ENCODE measurements at places on chromosomes 4 and X.

DNA sequence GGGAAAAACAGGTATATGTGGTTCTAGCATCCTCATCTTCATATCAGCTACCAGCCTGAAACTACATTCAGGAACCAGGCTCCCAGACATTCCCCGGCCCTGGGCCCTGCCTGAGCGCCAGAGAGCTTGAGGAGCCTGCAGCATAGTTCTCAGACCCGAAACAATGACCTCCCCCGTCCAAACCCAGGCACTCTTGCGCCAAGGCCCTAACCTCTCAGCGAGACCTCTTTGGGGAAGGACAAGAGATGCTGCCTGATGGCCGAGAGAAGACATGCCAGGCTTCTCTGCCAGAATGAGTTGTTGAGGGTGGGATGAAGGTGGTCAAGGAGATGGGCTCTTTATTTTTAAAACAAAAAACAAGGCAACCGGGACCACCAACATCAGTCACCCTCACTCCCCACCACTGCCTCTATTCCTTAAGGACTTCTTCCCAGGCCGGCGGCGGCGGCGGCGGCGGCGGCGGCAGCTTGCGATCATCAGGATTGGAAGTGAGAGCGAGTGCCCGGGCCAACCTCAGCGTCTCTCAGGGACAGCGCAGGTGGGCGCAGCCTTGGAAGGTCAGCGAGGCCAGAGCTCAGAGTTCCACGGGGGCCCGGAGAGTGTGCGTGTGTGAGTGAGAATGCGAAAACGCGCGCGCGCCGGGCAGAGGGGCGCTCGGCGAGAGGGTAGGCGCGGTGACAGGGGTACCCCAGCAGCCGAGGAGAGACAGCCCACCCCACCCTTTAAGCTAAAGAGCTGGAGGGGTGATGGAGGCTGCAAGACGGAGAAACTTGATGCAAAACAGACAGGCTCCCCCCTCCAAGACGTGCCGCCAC is 601 bp downstream of the INPP4B start:
- no peak for DNase-seq

DNA sequence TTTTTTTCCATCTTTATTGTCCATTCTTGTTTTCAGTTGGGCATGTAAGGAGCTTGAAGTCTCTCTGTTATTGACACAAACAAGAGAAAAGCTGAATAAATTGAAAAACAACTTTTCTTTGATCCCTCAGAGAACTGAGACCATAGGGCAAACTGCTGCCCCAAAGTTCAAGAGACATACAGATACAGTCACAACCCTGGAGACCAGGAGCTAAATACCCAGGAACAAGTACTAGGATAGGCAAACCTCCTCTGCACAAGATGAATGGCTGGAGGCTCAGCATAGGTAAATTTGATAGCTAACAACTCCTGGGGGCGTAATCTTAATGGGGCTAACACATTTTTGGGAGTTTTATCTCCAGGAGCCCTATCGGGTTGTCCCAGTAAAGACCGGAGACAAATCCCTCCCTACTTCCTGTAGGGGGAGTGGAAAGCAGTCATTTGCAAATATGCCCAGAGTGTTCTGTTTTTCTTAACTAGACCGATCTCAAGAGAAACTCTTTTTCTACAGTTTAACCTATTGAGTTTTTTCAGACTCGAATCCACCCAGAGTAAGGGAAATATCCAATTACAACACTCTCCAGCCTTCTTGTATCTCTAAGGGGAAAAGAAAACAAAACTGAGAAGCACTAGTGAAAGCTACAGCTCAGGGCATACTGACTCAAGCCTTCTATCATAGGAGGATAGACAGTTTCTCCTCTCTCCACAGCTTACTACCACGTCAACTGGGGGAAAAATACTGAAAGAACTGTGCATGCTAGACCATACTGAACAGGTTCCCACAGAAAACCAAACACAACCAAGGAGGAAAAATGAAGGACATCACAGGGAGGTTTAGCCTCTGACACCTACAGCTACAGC is 23.1 kb downstream of the MAGEA8 start:
- no peak for DNase-seq

DNA sequence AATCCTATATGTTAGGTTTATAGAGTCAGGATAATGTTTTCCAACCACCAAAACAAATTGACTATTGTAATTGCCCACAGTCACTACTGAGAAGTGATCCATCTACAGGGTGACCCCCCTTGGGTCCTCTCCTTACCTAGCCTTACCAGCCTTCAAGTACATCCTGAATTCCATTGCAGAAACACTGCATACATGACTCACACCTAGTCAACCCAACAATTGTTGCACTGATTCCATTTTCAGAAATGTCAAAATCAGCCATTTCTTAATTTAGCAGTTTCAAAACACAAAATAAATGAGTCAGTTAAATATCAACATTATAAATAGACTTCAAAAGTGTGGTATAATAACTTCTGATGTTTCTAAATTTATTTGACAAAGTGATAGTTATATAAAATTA is 106.3 kb upstream of the TNIP3 start:
- DNase-seq: no peak

- DNase-seq: no peak
These were observed 30.9 kb upstream of the ADH1C start for GRCh38 chr4:99383399-99383798.

DNA sequence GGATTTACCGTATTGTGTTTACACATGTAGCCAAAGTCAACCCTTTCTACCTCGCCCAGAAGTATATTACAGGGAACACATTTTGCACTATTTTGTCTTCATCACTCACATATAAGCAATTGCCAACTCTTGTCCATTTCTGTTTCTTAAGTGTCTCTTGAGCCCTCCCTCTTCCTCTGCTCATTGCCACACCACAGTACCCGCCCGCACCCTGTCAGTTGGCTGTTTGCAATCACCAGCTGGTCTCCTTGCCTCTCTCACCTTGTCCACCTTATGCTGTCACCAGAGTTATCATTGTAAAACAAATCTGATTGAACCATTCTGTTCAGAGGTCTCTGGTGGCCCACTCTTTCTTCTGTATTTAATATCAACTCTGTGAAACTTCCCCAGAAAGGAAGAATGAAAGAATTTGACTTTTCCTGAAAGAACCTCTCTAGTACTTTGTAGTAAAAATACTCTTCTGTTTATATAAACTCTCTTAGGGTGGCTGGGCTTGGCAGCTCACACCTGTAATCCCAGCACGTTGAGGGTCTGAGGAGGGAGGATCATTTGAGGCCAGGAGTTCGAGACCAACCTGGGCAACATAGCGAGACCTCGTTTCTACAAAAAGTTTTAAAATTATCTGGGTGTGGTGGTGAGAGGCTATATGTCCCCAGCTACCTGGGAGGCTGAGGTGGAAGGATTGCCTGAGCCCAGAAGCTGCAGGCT is 50.2 kb downstream of the ING2 start:
- DNase-seq: no peak

DNA sequence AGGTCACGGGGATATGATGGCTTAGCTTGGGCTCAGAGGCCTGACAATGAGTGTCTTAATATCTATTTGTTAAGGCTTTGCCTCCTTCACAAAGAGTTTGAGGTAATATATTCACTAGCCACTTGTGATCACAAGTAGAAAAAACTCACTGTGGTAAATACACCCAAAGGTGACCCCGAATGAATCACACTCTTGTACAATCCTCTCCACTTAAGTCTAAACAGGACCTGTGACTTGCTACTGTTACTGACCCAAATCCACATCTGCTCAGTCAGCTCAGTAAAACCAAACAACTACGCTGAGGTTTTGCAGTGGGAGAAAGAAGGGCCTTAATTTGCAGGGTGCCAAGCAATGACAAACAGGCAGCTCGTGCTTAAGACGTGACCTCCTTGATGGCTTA is 223.8 kb upstream of the MAGEC2 start:
- DNase-seq: no peak

DNA sequence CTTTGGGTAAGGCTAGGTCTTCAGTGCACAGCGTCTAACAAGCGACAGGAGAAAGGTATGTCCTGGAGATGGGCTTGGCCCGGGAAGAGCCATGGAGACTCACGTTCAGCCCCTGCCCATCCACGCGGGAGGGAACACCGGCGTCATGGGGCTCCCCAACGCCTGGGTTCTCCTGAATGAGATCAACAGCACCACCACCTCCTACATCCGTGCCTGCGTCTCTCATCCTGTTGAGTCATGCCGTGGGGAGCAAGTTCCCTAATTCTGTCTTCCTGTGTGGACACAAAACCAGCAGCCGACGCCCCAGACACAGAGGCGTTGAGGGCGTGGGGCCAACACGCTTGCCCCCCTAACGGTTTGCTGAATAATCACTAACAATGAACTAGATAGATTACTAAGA is 20.1 kb upstream of the IL3RA start:
- DNase-seq: no peak

- DNase-seq: no peak
These were observed 42.6 kb downstream of the CHRNA9 start for GRCh38 chr4:40377512-40378365.

DNA sequence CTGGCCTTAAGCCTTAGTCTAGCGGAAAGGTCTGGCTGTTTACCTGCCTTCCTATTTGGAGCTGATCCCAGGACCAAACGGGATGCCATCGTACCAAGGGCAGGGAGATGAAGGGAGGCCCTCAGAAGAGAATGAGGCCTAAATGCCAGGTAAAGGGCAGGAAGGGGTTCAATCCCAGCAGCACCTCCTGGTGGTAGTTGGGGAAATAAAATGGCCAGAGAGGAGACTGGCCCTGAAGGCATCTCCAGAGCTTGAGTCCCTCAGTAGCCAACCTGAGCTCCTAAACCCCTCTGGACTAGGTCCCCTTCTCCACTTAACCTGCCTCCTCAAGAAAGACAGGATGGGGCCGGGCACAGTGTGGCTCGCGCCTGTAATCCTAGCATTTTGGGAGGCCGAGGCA is 53.7 kb downstream of the KDM5C start:
- DNase-seq: no peak

DNA sequence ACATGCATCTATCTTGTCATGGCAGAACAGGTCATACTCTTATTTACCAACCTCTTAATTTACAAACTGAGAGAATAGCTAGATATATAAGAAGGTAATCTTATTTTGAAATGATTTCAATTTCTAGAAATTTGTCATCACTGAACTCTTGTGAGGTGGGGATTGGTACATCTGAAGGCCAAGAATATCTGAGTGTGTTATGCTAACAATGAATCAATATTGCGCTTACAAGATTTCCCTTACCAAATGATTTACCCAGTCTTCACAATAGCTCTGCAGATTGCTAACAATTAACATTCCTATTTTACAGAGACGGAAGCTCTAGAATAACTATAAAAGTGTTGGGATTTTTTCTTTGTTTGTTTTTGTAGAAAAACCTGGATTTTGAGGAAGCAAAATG is 48.3 kb downstream of the RBPJ start:
- no peak for DNase-seq

Measured in stimulated activated CD4-positive, alpha-beta T cell treated with anti-CD3 and anti-CD28 coated beads, Interleukin-15, amount 100 ng/mL, for 1 hour (primary cell).